ENCODE measurements at places on chromosomes 6 and 20. TPM values are rescaled to one million over a fixed set of nuclear protein-coding genes. Genes with fewer than 3 reads are reported as not detected.

DNA sequence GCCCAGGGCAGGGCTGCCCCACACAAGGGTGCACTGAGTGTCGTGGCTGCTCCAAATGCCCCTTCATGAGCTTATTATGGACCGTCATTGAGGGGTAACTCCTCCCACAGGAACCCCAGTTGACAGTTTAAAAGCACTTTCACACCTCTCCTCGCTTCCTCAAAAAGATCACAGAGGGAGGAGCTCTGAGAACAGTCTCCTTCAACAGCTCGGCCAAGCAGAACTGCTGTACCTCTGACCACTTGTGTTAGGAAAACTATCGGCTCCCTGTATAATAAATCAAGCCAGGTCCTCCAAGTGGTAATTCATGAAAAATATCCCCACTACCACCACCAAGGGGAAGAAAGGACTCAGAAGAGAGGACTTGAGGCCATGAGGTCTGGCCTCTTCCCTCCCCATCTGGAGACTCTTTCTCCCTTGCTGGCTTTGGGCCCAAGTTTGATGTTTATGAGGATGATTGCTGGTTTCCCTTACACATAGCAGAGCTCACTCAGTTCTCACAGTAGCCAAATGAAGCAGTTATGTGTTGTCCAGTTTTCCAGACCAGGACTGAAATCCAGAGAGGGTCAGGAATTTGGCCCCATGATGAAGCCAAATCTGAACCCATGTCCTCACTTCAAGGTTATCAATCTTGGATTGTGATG lies 8.7 kb downstream of the SNX21 start:
- DNase-seq = no peak
- H3K27me3 ChIP-seq = no peaks in the 10 kb centered on the region
- H3K27ac ChIP-seq = peak overlapping the region; percentile 47
- no peaks in the 10 kb centered on the region for H3K4me1 ChIP-seq
- H3K36me3 ChIP-seq = peaks cover 3% of the 10 kb centered on the region

GRCh38 chr6:36755435-36756348 lies 58.1 kb downstream of the RAB44 start:
- no peak overlapping the region for H3K4me3 ChIP-seq
- DNase-seq = peak; percentile 54
- no peaks in the 10 kb centered on the region for H3K36me3 ChIP-seq
- peak overlapping the region; percentile 45 for H3K27ac ChIP-seq
- H3K27me3 ChIP-seq = no peaks in the 10 kb centered on the region

Gene OSTM1
- total RNA-seq = 14.7 TPM

DNA sequence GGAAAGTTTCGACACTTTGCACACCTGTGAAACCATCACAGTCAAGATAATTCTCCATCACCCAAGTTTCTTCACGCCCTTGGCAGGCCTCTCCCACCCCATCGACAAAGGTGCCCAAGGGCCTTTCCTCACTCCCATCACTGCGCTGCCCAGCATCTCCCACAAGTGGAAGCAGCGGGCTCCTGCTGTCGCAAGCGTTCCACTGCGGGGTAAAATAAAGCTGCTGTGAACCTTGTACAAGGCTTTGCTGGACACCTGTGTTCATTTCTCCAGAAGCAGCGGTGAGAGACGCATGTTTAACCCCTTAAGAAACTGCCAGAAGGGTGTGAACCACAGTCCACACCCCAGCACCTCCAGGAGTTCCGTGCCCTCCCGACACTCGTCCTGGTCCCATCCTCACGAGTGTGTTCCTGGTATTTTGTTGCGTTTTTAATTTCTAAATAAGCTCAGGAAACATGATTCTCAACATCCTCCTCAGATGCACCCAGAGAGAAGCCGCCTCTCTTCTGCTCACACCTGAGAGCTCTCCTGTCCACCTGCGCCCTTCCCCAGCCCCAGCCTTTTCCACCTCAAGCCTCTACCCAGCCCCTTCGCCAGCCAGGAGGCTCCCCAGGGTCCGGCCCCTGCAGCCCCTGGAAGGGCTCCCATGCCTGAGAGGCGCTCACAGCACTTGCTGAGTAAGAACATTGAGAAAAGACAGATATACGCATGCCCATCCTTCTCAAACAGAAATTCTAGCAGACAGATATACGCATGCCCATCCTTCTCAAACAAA lies 97.5 kb downstream of the TAF4 start:
- H3K27ac ChIP-seq = no peak overlapping the region
- DNase-seq = no peak
- no peak overlapping the region for H3K4me3 ChIP-seq
- no peaks in the 10 kb centered on the region for H3K4me1 ChIP-seq
- H3K36me3 ChIP-seq = no peaks in the 10 kb centered on the region
- peaks cover 18% of the 10 kb centered on the region for H3K27me3 ChIP-seq

Gene PLEKHG1
- total RNA-seq = 21.8 TPM

- DNase-seq = no peak
- no peaks in the 10 kb centered on the region for H3K4me1 ChIP-seq
- no peak overlapping the region for H3K4me3 ChIP-seq
- no peaks in the 10 kb centered on the region for H3K36me3 ChIP-seq
- no peaks in the 10 kb centered on the region for H3K27me3 ChIP-seq
Observed at GRCh38 chr6:125835221-125835744, 44.5 kb downstream of the NCOA7 start.

Gene POM121L2
- 0.13 TPM for total RNA-seq

GRCh38 chr6:131015630-131016263 lies 47.3 kb downstream of the EPB41L2 start:
- H3K36me3 ChIP-seq = no peaks in the 10 kb centered on the region
- no peak overlapping the region for H3K4me3 ChIP-seq
- H3K4me1 ChIP-seq = no peaks in the 10 kb centered on the region
- no peaks in the 10 kb centered on the region for H3K27me3 ChIP-seq
- DNase-seq = no peak
- no peak overlapping the region for H3K27ac ChIP-seq

DNA sequence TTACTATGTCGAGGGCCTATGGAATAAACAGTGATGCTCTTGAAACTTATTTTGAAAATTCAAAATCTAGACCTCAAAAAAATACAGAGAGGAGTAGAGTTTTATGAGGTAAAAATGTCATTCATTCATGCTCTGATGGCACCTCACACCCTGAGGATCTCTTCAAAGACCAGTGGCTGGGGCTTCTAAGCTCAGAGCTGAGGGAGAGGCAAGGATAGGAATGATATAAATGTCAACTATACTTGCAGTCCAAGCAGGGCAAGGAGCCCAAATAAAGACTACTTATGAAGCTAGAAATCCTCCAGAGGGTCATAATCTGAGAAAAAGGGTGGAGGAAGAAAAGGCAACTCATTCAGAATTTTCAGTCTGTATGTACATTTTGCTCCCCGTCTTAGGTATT lies 136.7 kb upstream of the CARMIL1 start:
- no peaks in the 10 kb centered on the region for H3K36me3 ChIP-seq
- DNase-seq = no peak
- H3K27me3 ChIP-seq = no peaks in the 10 kb centered on the region
- H3K4me1 ChIP-seq = no peaks in the 10 kb centered on the region
- H3K4me3 ChIP-seq = no peak overlapping the region

DNA sequence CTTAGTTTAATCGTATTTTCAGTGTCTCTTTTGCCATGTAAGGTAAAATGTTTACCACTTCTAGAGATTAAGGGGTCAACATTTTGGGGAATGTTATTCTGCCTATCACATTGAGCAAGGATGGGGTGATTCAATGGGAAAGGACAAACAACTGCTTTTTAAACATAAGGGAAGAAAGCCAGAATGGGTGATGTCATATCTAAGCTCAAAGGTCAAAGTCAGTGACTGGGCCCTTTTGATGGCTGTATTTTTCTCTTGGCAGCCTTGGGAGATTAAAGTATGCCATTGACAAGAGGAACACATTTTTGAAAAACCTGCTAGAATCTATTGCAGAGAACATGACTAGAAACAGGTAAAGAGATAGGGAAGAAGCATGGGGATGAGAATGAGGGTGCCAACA lies 477.3 kb upstream of the IRAK1BP1 start:
- no peaks in the 10 kb centered on the region for H3K36me3 ChIP-seq
- H3K27me3 ChIP-seq = no peaks in the 10 kb centered on the region
- H3K4me3 ChIP-seq = no peak overlapping the region
- no peaks in the 10 kb centered on the region for H3K4me1 ChIP-seq
- no peak overlapping the region for H3K27ac ChIP-seq

DNA sequence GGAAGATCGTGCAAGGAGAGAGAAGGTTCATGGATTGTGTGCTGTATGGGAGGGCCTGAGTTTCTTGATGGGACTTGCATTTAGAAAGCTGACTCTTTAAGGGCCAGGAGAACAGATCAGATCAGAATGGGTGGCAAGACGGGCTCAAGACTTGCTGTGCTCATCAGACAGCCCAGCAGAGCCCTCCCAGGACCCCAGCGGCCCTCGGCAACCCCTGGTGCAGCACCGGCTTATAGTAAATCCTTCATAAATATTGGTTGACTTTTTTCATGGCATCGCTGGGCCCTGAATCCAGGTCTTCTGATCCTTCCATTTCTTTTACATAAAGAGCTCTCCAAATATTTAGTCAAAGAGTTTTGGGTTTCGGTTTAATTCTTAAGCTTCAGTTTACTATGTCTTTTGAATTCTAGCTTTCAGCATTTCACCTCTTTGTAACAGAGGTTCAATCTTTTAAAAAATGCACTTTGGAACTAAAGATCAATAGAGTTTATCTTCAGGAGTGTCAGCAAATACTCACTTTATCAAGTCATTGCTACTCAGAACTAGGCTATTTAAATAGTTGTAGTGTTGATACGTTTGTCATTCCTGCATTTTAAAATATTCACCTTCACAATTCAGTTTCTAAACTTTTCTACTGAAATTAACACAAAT lies 205.6 kb downstream of the ZDHHC14 start:
- no peaks in the 10 kb centered on the region for H3K36me3 ChIP-seq
- H3K4me3 ChIP-seq = no peak overlapping the region
- no peaks in the 10 kb centered on the region for H3K4me1 ChIP-seq
- no peak overlapping the region for H3K27ac ChIP-seq

Gene PAK5
- not detected for total RNA-seq

- no peaks in the 10 kb centered on the region for H3K36me3 ChIP-seq
- H3K4me3 ChIP-seq = no peak overlapping the region
- DNase-seq = no peak
Observed at GRCh38 chr20:57691699-57692098, 18.1 kb downstream of the PMEPA1 start.

Gene GRIK2
- 0.50 TPM for total RNA-seq

Gene FAM184A
- total RNA-seq = 0.56 TPM

DNA sequence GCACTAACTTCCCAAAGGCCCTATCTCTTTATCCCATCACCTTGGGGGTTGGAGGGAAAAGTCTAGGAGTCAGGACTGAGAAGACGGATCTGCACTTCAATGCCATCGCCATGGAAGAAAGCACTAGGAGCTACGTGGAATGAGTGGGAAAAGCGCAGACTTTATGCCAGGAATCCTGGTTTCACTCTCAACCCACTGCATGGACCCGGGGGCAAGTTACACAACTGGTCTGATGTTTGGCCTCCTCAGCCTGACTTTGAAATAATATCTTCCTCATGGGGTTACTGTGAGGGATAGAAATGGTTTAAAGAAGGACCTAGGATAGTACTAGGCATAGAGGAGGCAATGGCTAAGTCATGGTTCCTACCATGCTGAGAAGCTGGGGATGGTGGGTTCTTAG lies 13.5 kb upstream of the PSMG4 start:
- H3K27me3 ChIP-seq = peaks cover under 1% of the 10 kb centered on the region
- no peaks in the 10 kb centered on the region for H3K36me3 ChIP-seq
- H3K27ac ChIP-seq = no peak overlapping the region
- no peak overlapping the region for H3K4me3 ChIP-seq
- DNase-seq = no peak

Gene CNR1
- 0.82 TPM for total RNA-seq

- no peaks in the 10 kb centered on the region for H3K27me3 ChIP-seq
- no peaks in the 10 kb centered on the region for H3K36me3 ChIP-seq
- no peak overlapping the region for H3K4me3 ChIP-seq
Observed at GRCh38 chr20:1720845-1721475, 63.4 kb upstream of the SIRPG start.

- H3K27me3 ChIP-seq = no peaks in the 10 kb centered on the region
- no peak for DNase-seq
- H3K4me1 ChIP-seq = no peaks in the 10 kb centered on the region
- H3K27ac ChIP-seq = no peak overlapping the region
- H3K36me3 ChIP-seq = no peaks in the 10 kb centered on the region
Observed at GRCh38 chr20:59253325-59253724, 47.1 kb upstream of the EDN3 start.

DNA sequence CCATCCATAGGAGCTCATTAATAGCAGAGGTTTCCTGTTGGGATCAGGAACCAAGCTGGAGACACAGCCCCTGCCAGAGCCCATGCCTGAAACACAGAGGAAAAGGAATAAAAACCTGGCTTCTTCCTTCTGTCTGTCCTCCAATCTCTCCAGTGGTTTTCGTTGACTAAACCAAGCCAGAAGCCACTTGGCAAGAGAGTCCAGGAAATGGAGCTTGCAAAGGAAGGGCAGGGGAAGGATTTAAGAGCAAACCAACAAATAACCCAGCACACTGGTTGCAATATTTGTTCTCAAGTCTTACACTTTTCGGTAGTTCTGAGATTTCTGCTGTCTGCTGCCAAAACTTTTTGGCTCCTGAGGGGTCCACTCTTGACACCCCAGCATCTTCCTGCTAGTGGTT lies 137.0 kb upstream of the BMP2 start:
- no peaks in the 10 kb centered on the region for H3K27me3 ChIP-seq
- no peak overlapping the region for H3K27ac ChIP-seq
- H3K36me3 ChIP-seq = no peaks in the 10 kb centered on the region
- no peaks in the 10 kb centered on the region for H3K4me1 ChIP-seq
- no peak overlapping the region for H3K4me3 ChIP-seq
- DNase-seq = no peak

- no peaks in the 10 kb centered on the region for H3K4me1 ChIP-seq
- H3K4me3 ChIP-seq = no peak overlapping the region
- no peak for DNase-seq
- no peaks in the 10 kb centered on the region for H3K36me3 ChIP-seq
- H3K27me3 ChIP-seq = no peaks in the 10 kb centered on the region
Observed at GRCh38 chr6:34028691-34029360, 117.1 kb downstream of the GRM4 start.

GRCh38 chr20:58981628-58982364 lies 740 bp downstream of the NELFCD start:
- H3K4me1 ChIP-seq = no peaks in the 10 kb centered on the region
- no peaks in the 10 kb centered on the region for H3K36me3 ChIP-seq
- H3K27me3 ChIP-seq = no peaks in the 10 kb centered on the region
- H3K4me3 ChIP-seq = peak overlapping the region; percentile 58
- peak; percentile 33 for DNase-seq

DNA sequence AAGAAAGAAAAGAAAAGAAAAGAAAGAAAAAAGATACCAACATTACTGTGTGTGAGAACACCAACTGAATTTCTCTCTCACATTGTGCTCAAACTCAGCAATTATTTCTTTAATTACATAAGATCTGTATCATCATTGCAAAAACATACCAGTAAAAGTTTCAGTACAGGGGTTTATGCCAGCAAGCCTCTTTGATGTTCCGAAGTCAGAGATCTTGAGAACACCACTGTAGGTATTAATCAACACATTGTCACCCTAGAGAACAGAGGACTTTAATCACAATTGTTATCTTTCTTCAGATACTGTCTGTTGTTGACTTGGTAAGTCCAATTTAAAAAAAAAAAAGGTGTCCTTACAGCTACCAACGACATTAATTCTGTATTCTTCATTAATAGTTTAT lies 60.9 kb upstream of the MAP7 start:
- no peak for DNase-seq
- H3K4me3 ChIP-seq = no peak overlapping the region
- peak overlapping the region; percentile 75 for H3K27ac ChIP-seq
- peaks cover 17% of the 10 kb centered on the region for H3K4me1 ChIP-seq
- no peaks in the 10 kb centered on the region for H3K27me3 ChIP-seq
- no peaks in the 10 kb centered on the region for H3K36me3 ChIP-seq

- no peaks in the 10 kb centered on the region for H3K36me3 ChIP-seq
- H3K4me1 ChIP-seq = no peaks in the 10 kb centered on the region
- H3K27ac ChIP-seq = no peak overlapping the region
- H3K27me3 ChIP-seq = no peaks in the 10 kb centered on the region
- no peak for DNase-seq
Observed at GRCh38 chr20:53409447-53409717, 184.3 kb downstream of the ZNF217 start.

Data from colonic mucosa (tissue), 4 donors.